ENCODE measurements at places on chromosomes 11 and 22.

GRCh38 chr11:17931595-17931994, 81.3 kb downstream of the SERGEF start:
- peak; percentile 58 for DNase-seq

GRCh38 chr11:112748713-112749543, 212.3 kb upstream of the NCAM1 start:
- DNase-seq = peak; percentile 10

DNA sequence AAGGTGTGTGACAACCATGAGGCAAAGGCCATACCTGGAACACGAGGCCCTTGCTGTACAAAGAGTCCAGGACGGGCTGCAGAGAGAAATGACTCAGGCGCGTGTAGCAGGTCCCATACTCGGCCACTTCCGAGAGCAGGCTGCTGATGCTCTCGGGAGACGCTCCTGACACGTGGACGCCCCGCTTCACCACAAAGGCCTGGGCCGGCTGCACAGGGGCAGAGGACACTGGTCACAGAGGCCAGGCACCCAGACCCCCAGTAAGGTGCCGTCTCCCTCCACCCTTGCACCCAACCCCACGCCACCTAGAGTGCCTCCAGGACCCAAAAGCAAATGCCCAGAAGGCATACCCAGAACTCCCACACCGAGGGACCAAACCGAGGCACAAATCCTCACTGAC, 15.5 kb downstream of the TUBGCP6 start:
- DNase-seq = no peak

DNA sequence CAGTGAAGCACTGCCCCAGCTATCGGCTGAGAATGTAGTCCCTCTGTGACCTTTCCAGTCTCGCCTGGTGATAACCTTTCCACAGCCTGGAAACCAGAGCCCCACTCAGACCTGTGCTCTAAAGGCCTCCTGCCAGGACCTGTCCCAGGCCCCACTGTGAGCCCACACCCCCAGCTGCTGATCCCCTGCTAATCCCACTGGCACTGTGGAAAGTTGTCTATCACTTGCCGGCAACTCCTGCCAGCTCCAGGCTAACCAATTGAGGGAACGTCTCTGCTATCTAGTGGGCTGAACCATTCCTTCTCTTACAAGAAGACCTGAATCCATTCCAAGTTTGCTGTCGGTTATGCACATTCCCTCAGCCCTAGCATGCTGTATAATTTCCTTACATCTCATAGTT, 328.2 kb downstream of the FAM181B start:
- DNase-seq = peak; percentile 40

DNA sequence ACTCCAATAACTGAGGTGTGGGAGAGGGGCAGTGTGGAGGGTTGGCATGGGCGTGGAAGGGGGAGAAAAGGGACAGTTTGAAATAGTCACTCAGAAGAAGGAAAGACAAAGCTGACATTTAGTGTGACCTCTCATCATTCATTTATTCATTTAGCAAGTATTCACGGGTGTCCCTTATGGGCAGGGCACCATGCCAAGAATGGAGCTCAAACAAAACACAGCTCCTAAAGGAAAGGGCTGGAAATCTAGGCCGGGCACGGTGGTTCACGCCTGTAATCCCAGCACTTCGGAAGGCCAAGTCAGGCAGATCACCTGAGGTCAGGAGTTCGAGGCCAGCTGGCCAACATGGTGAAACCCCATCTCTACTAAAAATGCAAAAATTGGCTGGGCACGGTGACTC, 19.4 kb upstream of the DGKZ start:
- DNase-seq = no peak

- DNase-seq = no peak
Measured at GRCh38 chr22:23213581-23214334, 33.4 kb downstream of the BCR start.

- no peak for DNase-seq
Measured at GRCh38 chr11:127018683-127019279, 18.2 kb upstream of the KIRREL3 start.

- DNase-seq = no peak
Measured at GRCh38 chr11:134330611-134331353, 1.0 kb upstream of the GLB1L2 start.

GRCh38 chr11:35182317-35182939, 43.5 kb downstream of the CD44 start:
- DNase-seq = no peak

DNA sequence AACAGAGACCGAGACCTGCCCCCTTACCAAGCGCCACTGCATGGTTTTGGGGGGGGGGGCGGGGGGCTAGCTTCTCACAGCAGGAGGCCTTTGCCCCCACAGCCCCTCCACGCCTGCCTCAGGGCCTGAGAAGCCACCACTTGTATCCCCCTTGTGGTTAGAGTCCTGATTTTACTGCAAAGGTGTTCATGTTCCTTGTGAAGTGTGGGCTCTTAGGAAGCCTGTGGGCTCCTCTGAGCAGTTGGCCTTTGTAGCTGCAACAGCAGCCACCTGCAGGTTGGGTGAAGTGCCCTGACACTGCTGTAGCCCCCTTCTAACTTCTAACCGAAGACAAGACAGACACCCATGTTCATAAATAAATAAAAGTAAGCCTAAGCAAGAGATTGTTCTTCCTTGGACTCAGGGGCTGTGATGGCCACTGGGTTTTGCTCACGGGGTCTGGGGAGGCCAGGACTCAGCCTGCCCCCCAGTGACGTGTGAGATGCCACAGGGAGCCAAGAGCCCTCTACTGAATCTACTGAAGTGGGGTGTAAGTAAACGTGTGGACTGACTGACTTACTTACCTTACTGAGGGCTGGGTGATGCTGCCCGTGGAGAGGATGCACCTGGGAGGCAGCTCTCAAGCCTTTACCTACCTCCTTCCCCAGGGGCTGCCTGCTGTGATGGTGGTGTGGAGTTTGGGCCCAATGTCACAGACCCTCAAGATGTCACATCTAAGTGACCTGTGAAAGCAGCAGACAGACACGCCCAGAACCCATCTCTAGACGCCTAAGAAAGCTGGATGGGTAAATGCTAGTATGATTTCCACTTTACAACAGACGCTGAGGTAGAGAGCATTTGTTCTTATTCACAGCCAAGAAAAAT, 25.8 kb downstream of the USP35 start:
- no peak for DNase-seq

DNA sequence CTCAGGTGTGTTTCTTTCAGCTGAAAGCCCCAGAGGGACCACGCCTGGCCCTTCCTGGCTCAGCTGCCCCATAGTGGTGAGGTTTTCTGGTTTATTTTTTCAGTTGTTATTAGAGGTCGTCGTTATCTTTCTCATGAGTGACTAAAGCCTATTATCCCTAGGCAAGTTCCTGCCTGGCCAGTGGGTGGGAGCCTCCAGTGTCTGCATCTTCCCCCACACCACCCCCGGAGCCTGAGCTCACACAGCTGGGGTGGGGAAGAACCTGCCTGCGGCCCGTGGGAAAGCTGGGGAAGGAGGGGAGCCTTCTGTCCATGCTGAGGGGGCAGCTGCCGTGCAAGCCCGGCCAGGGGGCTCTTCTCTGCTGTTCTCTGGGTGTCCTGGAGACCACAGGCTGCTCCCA, 24.3 kb upstream of the PPFIA1 start:
- DNase-seq = no peak

DNA sequence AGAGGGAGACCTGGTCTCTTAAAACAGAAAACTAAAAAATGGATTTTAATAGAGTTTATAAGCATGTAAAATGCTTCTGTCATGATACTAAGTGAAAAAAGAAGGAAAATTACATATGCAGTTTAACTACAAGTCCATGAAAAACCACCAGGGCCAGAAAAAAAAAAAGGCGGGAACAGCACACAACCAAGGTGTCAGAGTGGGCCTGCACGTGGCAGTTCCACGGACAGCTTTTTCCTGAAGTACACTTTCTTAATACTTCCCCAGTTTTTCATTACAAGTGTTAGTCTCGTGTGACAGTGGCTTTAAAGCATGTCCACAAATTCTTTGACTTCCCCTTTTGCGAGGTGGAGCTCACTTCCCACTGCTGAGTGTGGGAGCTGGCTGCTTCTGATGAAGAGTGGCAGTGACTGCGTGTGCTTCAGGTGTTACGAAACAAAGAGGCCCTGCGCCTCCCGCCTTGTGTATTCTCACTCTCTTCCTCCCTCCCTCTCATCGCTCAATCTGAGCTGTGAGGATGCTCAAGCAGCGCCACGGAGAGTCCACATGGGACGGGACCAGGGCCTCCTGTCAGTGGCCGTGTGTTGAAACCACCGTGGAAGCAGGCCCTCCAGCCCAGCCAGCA, 16.4 kb downstream of the PPM1F start:
- DNase-seq = no peak

GRCh38 chr11:80383655-80384054, 942.8 kb upstream of the TENM4 start:
- peak; percentile 65 for DNase-seq

- peak; percentile 88 for DNase-seq
Measured at GRCh38 chr22:44755956-44756361, 3.6 kb downstream of the ARHGAP8 start.

- no peak for DNase-seq
Measured at GRCh38 chr11:87324817-87325489, 287.2 kb downstream of the TMEM135 start.

- DNase-seq = no peak
Measured at GRCh38 chr11:20050048-20050447, 110.2 kb downstream of the DBX1 start.

DNA sequence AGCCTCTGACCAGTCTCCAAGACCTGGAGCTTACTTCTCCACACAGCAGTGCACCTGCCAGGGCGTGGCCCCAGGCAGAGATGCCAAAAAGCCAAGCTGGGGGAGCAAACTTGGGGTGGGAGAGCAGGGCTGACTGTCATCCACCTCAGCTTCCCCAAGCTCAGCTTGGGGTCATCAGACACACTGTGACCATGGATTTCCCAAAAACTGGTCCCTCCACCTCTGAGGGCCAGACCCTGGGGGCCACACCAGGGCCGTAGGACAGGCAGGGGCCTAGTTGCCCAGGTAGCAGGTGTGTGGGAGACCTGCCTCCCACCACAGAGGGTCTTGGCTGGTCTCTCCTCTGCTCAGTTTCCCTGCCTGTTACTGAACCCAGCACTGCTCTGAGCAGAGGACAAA, 30.6 kb downstream of the ARVCF start:
- DNase-seq = no peak

- peak; percentile 44 for DNase-seq
Measured at GRCh38 chr11:67504950-67505581, at the start of gene PITPNM1. Gene PITPNM1 (minus strand): TSS chr11:67505363. CDS start chr11:67504180, 1,183 bp downstream.

DNA sequence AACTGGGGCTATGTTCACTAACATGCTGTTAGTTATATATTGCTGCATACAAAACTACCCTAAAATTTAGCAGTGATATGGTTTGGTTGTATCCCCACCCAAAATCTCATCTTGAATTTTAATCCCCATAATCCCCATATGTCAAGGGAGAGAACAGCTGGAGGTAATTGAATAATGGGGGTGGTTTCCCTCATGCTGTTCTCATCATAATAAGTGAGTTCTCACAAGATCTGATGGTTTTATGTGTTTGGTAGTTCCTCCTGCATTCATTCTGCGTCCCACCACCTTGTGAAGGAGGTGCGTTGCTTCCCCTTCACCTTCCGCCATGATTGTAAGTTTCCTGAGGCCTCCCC, 10.0 kb upstream of the PATL1 start:
- no peak for DNase-seq

- no peak for DNase-seq
Measured at GRCh38 chr11:89625171-89625570, 84.9 kb upstream of the TRIM77 start.

GRCh38 chr11:125431009-125431408, 65.1 kb downstream of the FEZ1 start:
- DNase-seq = no peak

DNA sequence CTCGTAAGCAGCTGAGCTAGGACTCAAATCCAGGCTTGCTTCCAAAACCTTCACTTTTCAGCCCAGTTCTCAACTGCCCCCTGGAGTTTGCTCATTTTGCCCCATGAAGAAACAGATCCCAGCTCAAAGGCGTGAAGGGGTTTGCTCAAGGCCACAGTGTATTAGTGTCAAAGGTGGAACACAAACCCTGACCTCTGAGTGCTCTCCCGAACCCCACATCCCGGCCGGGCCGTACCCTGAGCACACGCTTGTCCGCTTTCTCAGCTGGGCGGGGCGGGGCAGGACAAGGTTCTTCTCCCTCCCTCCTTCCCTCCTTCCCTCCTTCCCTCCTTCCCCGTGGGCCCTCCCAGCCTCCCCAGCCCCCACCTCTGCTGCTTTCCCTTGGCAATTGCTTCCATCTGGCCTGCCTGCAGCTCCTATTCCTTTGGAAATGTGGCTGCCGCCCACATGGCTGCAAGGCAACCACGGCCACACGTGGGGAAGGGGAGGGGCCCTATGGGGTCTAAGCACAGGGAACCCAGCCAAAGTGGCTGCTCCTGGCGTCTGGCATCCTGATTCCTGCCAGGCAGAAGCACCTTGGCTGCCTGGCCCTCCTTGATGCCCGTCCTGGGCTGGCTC, 4.1 kb downstream of the ST3GAL4 start:
- no peak for DNase-seq

GRCh38 chr11:59833602-59834001, 11.7 kb downstream of the CBLIF start:
- no peak for DNase-seq

DNA sequence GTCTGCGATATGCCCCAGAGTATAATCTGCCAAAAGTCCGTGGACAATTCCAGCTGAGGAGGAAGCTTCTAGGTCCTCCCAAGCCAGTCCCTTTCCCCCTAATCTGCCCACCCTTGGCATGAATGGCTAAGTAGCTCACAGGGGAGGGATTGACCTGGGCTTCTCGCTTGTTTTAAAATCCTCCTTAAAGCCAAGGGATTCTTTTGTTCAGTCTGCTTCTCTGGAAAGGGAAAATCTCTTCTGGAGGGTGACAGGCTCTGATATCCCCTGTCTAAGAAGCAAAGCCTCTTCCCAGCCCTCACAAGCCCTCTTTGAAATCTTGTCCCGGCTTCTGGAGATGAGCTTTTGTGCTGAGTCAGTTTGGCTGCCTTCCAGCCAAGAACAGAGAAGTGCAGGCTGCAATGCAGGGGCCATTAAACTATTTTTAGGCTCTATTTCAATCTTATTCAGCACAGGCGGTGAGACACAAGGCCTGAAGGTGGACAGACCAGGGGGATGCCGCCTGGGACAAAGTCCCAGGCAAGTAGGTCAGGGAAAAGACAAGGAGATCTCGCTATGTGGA, 23.9 kb downstream of the NEFH start:
- DNase-seq = no peak

- DNase-seq = peak; percentile 68
Measured at GRCh38 chr22:28874811-28875320, 8.5 kb upstream of the ZNRF3 start.

DNA sequence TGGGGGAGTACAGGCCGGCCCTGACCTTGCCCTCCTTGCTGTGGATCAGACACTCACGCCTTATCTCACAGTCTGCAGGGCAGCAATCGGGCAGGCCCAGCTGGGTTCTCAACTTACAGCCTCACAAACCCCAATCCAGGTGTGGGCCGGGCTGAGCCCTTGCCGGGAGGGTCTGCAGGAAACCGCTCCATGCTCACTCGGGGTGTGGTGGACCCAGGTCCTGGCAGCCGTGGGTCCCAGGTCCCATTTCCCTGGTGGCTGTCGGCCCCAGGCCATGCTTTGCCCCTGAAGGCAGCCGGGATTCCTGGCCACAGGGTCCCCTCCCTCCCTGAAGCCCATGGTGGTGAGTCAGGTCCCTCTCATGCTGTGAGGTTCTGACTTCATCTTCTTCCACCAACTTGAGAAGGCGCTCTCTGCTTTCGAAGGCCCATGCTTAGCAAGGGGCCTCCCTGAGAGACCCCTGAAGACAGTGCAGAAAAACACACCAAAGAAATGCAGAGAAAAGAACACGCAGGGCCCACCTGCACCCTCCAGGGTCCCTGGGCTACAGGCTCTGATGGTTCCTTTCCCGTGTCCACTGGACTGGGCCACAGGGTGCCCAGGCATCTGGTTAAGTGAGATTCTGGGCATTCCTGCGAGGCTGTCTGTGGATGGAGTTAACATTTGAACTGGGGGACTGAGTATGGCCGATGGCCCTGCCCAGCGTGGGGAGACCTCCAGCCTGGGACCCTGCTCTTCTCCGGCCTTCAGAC, 588.2 kb downstream of the BRD1 start:
- DNase-seq = no peak

Measured in ELF-1 (cell line).